Posterior vena cava (tissue), 2 donors: ENCODE measurements at places on chromosomes 3 and 15.

DNA sequence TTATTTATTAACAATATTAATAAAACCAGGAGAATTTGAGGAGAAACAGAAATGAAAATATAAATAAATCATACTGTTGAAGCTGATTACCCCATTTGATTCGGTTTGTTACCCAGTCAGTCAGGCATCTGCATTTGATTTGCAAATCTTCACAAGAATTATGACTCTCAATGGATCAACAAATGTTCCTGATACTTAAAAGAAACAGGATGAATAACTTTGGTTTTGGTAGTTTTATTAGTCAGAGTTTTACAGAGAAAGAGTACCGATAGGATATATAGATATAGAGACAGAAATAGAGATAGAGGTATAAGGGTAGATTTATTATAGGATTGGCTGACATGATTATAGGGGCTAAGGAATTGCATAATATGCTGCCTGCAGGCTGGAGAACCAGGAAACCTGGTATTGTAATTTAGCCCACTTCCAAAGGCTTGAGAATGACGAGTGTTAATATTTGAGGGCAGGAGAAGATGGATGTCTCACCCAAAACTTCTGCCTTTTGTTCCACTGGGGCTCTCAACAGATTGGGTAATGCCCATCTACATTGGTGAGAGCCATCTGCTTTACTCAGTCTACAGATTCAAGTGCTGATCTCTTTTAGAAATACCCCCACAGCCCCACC is 241.6 kb upstream of the COL8A1 start:
- no peak for DNase-seq

DNA sequence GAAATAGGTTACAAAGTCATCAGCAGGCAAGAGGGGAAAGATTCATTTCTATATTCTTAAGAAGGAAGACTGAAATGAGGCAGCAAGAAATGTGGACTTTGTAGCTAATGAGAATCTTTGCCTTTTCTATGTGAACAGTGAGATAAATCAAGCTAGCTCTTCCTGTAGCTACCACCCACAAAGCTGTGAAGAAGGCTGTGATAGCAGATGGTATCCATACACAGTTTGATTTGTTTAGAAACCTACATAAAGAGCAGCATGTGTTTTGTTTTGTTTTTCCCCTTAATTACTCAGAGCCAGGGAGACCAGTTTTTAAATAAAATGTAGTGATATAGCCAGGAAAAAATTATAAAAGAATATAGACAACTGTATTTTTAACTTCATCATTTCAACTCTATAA is 45.5 kb downstream of the TEX9 start:
- DNase-seq: no peak

GRCh38 chr15:90929246-90930019 is 2.9 kb downstream of the HDDC3 start:
- DNase-seq: no peak

DNA sequence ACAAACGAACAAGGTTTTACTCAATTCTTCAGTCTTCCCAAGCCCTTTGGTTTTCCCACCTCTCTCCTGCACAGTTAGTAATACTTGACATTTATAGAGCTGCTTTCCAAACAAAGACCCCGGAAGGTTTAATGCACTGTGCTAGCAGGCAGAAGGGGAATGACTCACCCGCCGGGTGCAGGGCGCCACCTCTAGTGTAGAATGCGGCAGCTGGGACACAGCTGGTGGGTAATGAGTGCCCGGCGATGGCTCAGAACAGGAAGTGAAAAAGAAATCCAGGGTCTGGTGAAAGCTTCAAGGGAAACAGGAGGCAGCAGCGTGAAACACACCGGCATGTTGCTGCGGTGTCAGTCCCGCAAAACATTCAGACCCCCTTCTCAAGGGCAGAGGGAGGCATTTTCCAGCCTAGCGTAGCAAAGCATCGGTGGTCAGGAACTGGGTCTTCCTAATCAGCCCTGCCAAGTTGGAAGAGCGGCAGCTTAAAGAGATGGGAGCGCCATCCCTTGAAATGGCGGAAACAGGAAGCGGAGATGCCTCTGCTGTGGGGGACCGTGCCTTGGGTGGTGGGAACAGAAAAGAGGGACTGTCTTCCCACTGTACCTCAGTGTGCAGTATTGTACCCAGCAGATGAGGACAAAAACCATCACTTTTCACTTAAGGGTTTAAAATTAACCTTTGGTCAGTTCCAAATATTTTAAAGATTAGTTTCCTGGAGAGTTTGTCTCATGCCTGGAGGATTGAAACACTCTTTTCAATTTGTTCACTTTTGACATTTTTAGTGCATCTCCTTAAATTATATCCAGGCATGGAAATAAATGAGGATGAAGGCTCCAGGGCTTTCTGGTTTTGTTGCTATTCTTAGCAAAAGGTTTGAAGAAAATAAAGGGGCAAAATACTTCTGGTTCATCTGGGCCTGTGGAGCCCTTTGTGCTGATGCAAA is 160.7 kb upstream of the MCTP2 start:
- no peak for DNase-seq

DNA sequence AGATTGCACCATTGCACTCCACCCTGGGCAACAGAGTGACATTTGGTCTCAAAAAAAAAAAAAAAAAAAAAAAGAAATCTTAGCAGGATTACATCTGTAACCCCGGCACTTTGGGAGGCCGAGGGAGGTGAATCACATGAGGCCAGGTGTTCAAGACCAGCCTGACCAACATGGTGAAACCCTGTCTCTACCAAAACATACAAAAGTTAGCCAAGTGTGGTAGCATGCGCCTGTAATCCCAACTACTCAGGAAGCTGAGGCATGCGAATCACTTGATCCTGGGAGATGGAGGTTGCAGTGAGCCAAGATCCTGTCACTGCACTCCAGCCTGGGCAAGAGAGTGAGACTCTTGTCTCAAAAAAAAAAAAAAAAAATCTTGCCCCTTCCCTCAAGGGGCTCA is 40.4 kb downstream of the LIPC start:
- DNase-seq: no peak

GRCh38 chr3:127962937-127963336 is 47.9 kb downstream of the KBTBD12 start:
- DNase-seq: no peak
